ENCODE measurements at places on chromosomes 3 and 15.
A peak's percentile ranks its signal among the peaks of the same experiment; 100 is the strongest.

DNA sequence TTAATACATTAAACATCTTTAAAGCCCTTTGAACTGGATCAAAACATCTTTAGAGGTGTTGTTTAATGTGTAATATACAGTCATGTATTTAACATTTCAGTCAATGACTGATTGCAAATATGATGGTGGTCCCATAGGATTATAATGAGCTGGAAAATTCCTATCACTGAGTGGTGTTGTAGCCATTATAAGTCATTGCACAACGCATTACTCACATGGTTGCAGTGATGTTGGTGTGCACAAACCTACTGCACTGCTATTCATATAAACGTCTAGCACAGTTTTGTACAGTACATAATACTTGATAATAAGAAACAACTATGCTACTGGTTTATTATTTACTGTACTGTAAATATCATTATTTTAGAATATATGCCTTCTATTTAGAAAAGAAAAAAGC is 75.6 kb downstream of the DTWD1 start:
- no peak for DNase-seq

GRCh38 chr3:29263476-29263875 is 17.4 kb upstream of the RBMS3 start:
- DNase-seq: no peak

- DNase-seq: no peak
These were observed 163.3 kb upstream of the THBS1 start for GRCh38 chr15:39417366-39418134.

- no peak for DNase-seq
These were observed 220.0 kb upstream of the UMPS start for GRCh38 chr3:124510290-124510689.

GRCh38 chr15:68399096-68400065 is 32.6 kb downstream of the ITGA11 start:
- DNase-seq: no peak

- DNase-seq: peak; percentile 67
These were observed 16.1 kb downstream of the SH2D7 start for GRCh38 chr15:78108300-78109084.

GRCh38 chr3:148975248-148975647 is 16.1 kb upstream of the GYG1 start:
- no peak for DNase-seq

GRCh38 chr3:129345971-129346370 is 67.3 kb downstream of the HMCES start:
- DNase-seq: no peak

DNA sequence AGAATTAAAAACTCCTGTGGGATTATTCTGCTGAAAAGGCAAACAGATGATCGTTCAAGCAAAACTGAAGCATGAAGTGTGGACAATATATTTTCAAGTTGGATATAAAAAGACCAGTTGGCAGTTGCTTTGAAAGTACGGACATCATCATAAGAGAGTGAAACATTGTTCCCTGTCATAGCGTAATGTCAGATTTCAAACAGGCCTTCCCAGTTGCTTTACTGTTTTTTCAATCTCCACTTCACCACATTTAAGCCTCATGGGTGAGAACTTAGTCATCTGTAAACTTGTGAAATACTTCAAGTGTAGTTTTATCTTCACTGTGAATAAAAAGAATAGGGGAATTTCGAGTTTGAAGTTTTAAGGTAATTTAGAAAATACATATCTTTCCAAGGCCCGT is 435.1 kb upstream of the CNTN3 start:
- DNase-seq: no peak

DNA sequence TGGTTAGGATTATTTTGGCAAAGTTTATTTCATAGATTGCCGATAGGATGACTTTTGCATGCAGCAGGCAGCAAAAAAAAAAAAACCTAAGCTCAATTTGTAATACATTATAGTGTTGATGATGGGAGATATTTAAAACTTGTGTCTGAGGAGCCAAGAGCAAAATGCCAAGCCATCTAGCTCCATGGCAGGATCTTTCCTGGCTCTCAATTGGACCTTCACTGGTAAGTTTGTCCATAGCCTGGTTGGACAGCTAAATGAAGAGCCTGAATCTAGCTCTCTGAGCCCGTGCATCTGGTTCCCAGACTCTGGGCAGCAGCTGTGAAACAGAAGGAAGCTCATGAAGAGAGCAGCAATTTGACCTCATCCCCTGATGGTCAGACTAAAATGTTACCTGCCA is 17.5 kb downstream of the STAC start:
- no peak for DNase-seq

DNA sequence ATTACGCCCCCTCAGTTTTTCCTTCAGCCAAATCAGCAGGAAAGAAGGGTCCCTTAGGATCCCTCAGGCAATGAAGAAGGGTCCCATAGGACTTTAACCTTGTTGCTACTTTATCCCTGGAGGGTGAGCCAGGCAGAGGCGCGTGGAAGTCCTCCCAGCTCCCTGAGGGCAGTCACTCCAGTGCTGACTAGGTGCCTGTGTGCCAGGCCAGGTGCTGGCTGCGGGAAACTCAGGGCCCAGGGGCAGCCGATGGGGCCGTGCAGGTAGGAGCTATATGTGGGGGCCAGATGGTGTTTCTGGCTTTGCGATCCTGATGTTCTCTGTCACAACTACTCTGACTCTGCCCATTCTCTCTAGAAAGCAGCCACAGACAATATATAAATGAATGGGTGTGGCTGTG is 42.8 kb upstream of the IQSEC1 start:
- no peak for DNase-seq

DNA sequence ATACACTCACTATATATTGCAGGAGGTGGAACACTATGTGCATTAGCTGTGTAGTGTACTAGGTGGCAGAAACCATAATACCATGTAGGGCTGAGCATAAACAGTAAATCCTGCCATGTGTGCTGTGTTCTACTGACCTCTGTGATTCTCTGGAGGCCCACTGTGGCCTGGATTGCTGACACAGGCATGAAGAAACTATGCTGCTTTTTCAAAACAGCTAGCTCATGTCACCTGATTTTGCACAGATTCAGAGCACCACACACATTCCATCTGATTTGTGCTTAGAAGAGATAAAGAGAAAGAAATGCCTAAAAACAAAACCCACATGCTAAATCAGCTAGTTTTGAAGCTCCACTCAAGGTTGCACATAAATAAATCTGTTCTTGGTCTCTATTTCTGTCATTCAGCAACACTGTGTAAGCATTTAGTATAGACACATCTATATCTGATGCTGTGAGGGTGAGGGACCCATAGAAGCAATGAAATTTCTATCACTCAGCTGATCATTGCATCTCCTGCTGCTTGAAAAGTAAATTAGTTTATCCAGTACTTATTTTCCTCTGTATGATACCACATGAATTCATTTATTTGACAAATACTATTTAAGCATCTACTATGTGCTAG is 1007.7 kb upstream of the SEMA6D start:
- no peak for DNase-seq

GRCh38 chr3:67947808-67948508 is 293.5 kb upstream of the SUCLG2 start:
- DNase-seq: peak; percentile 52

- no peak for DNase-seq
These were observed 20.5 kb downstream of the ZNF609 start for GRCh38 chr15:64480891-64481290.

- no peak for DNase-seq
These were observed 7.0 kb upstream of the KLF15 start for GRCh38 chr3:126364130-126364695.

- no peak for DNase-seq
These were observed 957.1 kb downstream of the FHIT start for GRCh38 chr3:60294181-60294580.

DNA sequence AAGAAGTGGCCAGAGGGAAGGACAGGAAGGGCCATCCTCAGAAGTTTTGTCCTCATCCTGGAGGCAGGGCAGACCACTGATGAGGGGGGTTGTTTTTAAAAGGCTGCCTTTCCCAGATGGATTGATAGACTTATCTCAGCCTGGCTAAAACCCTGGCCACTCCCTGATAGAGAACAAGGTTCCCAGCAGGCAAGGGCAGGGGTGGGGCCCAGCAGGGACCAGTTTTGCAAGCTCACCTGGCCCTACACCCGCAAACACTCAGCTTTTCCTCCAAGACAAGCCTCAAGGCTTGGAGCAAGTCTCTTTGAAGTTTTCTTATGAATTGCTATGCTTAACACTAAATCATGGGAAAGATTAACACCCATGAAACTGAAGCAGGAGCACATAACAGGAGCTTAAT is 9.1 kb downstream of the LIPC start:
- DNase-seq: no peak

GRCh38 chr15:62881056-62881455 is 161.5 kb upstream of the TPM1 start:
- DNase-seq: no peak

DNA sequence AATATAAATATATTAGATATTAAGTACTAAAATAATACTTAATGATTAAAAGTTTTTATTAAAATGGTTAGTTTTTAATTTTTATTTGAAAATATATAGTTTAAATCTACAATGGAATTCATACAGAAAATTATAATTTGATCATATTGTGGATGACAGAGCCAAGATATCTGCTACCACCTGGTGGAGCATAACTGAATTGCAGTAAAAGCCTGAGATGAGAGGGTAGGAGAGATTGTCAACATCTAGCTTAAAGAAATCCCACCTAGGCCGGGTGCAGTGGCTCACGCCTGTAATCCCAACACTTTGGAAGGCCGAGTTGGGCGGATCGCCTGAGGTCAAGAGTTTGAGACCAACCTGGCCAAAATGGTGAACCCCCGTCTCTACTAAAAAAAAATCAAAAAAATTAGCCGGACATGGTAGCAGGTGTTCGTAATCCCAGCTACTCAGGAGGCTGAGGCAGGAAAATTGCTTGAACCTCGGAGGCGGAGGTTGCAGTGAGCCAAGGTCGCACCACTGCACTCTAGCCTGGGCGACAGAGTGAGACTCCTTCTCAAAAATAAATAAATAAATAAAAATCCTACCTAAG is 25.1 kb upstream of the CSTA start:
- no peak for DNase-seq

DNA sequence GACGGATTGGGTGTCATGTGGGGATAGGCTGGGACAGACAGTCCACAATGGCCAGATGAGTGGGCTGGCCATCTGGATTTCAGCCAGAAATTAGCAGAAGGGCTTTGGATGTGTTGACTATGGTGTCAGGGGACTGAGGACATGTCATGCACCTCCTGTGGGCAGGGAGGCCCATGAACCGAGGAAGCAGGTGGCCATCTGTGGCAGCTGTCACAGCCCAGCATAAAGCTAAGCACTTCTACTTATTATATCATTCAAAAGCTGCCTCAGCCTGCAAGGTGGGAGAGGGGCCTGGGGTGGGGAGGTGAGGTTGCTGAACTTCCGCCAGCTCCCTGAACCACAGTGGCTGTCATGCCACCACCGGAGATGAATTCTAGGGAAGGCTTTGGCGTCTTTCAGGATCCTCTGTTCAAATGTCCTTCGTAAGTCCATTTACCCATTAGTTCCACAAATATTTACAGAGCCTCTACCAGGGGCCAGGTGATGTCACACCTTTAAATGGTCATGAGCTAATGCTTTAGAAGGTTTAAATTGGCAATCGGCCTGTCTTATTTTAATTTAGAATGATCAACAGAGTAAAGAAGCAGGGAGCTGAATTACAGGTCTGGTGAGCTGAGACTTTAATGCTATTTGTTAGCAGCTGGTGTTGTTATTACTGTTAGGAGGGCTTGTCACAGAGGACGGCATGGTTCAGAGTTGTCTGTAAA is 23.6 kb upstream of the CAV3 start:
- no peak for DNase-seq

DNA sequence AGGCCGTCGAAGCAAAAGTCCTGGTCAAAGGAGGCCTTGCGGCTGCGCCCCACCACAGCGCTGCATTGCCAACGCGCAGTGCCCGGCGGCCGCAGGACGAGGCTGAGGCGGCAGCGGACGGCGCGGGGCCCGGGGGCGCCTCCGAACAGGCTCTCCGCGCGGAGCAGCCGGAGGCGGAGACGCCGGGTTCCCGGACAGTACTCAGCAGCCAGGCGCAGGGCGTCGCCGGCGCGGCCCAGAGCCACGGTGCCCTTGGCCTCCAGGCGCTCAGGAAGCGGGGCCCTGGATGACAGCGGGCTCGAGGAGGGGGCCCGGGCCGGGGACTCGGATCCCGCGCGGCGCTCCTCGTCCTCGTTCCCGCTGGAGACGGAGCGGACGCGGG is 1.1 kb downstream of the C2CD4B start:
- DNase-seq: no peak

DNA sequence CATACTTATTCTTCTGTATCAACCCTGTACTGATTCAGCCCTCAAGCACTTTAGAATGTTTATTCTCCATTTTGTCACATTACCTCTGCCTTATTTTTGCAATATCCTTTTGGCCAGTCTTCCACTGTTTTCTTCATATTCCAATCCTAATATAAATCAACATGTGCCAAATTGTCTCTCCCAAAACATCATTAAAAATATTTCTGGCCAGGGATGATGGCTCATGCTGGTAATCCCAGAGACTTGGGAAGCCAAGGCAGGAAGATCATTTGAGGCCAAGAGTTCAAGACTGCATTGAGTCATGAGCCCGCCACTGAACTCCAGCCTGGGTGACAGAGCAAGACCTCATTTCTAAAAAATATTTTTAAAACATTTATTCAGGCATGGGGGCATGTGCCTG is 641.4 kb upstream of the CBLB start:
- DNase-seq: no peak

GRCh38 chr3:36762918-36763849 is 1.2 kb downstream of the DCLK3 start:
- DNase-seq: no peak

GRCh38 chr3:101036213-101036618 is 43.0 kb upstream of the ABI3BP start:
- no peak for DNase-seq

- no peak for DNase-seq
These were observed 1.6 kb downstream of the NMD3 start for GRCh38 chr3:161222662-161223061.

DNA sequence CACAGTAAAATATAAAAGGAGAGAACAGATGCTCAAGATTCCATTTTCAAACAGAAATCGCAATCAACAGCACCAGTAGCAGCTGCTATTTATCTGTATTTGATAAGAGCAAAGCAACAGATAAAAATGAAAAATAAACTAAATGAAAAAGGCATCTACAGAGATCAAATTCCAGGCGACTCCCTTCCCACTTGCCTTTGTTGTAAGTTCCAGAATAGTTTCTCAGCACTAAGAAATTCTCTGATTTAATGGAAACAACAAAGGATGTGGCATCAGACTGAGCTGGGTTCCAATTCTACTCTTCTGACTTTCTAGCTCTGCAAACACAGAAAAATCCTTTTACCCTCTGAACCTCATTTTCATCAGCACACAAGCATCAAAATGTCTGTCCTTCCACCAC is 110.8 kb upstream of the MME start:
- DNase-seq: no peak

GRCh38 chr3:53114011-53114400 is 16.2 kb downstream of the RFT1 start:
- DNase-seq: peak; percentile 59

All from effector memory CD4-positive, alpha-beta T cell (primary cell).